ENCODE measurements at places on chromosomes 4 and X.

DNA sequence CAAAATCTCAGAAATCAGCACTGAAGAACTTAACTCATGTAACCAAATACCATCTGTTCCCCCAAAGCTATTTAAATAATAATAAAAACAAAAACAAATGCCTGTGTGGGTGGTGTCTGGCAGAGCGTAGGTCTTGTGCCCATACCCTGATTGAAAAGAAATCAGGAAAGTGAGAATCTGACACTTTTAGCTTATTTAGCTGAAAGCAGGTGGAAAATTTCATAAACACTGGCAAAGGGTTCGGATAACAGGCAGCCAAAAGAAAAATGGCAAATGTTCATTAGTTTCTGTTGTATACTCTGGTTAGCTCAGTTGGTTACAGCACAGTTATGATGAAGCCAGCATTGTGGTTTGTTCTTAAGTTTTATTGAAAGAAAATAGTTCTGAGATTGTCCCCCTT lies 48.3 kb downstream of the REPS2 start:
- no peak for DNase-seq

- DNase-seq: no peak
Observed at GRCh38 chrX:19256986-19257385, 86.7 kb upstream of the PDHA1 start.

DNA sequence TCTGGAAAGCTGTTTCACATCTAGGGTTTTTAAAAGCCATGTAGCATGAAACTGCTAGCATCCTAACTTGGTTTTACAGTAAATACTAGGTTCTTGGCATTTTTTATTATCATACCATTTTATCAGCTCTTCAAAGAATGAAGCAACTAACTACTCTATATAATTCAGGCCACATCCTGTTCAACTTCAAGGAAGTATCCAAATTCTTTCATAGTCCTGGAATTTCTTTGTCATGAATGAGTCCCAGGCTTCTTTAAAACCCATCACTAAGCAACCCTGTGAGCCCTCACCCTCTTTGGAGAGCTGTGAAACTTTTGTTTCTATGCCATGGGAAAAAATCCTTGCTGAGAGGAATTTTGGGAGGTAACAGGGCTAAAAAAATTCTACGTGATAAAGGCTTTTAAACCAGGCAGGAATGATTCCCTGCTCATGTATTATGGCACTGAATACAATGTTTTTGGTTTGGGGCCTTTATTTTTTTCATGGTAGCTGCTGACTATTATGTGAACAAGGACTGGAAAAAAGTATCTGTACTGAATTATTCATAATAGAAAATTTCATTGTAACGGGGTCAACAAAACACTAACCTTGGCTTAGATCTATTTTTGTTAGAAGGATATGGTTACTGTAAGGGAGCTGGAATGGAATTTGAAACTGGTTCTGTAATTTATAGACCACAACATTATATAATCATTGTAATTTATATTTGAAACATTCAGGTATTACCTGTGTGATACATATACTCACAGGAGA lies 164.9 kb downstream of the DCTD start:
- DNase-seq: no peak

DNA sequence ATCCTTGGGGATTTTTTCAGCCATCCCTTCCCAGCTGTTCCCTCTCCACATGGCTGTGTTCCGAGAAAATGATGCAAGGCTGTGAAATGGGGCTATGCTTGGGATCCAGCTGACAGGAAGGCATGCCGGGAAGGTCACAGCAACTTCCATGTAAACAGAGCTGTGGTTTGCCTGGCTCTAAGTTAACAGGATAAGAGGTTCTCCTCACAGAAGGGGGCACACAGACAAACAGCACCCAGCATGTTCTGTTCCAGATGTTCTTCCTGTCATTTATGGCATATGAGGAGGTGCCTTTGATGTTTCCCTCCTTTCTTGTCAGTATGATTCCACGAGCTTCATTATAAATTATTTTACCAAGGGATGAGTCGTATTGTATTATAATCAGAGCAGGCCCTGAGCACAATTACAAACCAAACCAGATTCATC lies 220.7 kb downstream of the ANTXR2 start:
- no peak for DNase-seq

GRCh38 chr4:186554914-186555827 lies at the start of gene MTNR1A:
Gene MTNR1A, minus strand, starts transcription at chr4:186555567. Its CDS starts 202 bp downstream, at chr4:186555365.
- no peak for DNase-seq

- no peak for DNase-seq
Observed at GRCh38 chrX:17829566-17829965, 31.5 kb downstream of the RAI2 start.

- no peak for DNase-seq
Observed at GRCh38 chr4:147201016-147201415, 255.4 kb upstream of the TTC29 start.

DNA sequence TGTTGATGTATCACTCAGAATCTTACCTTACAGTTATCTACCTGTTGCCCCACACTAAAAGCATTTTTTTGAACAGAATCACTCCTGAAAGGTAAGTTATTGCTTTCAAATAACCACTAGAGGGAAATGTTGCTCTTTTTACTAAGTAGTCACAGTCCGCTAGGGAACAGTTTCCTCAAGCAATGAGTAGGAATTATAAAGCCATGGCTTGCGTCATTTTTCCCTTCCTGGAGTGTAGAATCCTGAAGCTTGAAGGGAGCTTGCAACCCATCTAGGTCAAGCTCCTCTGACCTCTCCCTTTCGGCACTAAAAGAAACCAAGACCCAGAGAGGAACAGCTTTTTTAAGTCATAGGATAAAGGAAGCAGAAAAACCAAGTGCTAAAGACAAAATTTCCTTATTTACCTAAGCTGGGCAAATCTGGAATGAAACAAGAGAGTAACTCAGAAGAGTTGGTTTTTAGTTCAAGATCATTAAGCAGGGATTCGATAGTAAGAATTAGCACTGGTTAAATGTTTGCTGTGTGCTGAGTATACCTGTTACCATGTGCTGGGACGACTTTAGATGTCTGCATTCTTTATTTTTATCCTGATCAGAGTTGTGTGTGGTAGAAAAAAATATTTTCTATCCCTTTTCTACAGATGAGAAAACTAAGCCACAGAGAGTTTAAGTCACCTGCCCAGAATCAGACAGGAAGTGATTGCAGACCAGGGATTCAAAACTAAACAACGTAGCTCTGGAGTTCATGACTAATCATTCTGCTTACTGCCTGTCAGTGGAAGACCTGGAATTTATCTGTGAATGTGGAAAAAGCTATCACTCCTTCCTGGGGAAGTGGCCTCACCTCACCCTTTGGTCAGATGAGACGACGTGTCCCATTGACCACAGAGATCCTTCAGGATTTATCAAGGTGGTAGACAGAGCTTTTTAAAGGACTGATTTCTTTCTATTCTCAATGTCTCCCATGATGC lies 631.5 kb downstream of the RAB28 start:
- no peak for DNase-seq

GRCh38 chr4:10535912-10536311 lies 78.7 kb upstream of the ZNF518B start:
- no peak for DNase-seq

DNA sequence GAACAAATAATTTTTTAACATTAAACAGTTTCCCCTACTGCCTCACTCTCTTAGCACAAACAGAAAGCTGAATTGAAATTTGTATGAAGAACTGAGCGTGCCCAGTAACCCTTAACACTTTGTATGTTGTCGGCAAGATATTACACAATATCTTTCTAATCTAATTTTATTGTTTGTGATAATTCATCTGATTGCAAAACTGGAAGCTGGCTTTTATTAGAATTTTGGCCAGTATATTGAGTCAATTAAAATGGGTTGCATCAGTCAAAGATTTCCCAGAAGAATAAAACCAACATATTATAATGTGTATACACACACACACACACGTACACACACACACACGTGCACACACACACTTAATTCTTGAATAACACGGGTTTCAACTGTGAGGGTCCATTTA lies 2332.1 kb downstream of the PCDH7 start:
- DNase-seq: no peak

DNA sequence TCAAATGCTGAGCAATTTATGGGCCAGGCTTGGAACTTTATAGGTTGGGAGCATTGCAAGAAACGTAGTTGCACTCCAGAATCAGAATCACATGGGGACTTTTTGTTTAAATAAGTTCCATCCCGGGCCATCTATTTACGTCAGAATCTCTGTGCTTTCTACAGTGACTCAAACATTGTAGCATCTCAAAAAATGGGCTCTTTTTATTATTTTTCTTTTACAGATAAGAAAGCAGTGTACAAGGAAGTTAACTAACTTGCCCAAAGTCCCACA lies 10.2 kb downstream of the CC2D2A start:
- no peak for DNase-seq

- no peak for DNase-seq
Observed at GRCh38 chrX:56788229-56788628, 59.2 kb downstream of the NBDY start.

- no peak for DNase-seq
Observed at GRCh38 chrX:74906417-74906816, 18.8 kb downstream of the NEXMIF start.

- no peak for DNase-seq
Observed at GRCh38 chrX:40090961-40091360, 6.8 kb downstream of the BCOR start.

GRCh38 chr4:76208005-76208765 lies 5.4 kb downstream of the SCARB2 start:
- no peak for DNase-seq

DNA sequence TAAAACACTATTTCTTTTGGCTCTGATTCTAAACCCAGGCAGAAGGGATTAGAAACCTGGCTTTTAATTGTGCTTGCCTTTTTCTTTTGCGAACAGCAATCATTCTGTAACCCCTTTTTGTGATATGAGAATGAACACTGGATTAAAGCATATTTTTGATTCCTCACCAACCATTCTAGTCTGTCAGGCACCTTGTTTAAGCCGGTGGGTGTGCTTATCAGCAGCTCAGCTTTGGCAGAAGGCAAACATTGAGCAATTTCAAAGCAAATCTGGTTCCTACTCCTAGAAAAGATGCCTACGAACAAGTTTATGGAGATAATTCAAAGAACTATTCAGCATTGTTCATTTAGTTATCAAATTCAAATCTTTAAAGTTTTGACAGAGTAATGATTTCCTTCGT lies 265.1 kb upstream of the FAM241A start:
- DNase-seq: no peak

DNA sequence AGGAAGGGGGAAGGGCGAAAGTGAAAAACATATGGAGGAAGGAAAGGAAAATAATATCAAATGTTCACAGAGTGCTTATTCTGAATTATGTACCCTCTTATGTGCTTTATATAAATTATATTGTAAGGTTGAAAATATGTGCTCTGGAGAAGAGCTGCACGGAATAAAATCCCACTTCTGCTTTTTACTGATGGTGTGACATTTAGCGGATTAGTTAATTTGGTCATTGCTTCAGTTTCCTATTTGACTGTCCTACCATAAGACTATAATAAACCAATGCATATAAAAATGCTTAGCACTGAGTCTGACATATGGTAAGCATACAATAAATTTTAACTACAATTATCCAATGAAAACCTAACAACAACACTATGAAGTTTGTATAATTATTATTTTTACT lies 86.2 kb downstream of the NPFFR2 start:
- no peak for DNase-seq

DNA sequence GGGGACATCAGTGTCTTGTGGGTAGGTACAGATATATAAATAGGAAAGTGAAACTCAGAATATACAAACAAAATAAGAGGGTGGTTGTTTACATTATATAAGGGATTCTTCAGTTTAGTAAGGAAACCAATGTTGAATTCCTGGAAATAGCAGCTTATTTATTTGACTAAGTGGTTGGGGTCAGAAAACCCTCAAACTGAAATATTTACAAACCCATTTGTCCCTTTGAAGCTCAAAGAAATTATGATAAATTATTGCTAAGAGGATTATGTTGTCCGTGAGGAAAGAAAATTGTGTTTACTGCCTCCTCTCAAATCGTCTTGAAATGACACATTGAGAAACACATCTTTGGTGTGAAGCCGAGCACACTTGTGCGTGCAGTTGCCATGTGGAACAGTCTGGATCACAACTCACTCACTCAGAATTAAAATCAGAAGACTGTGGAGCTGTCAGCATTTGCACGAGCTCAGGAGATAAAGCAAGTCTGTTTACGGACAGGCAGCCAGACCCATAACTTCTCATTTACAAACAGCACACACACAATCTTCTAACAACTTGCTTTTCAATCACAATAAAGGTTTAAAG lies 46.8 kb upstream of the SETD7 start:
- no peak for DNase-seq

- no peak for DNase-seq
Observed at GRCh38 chr4:45241976-45242375, 515.6 kb upstream of the GNPDA2 start.

GRCh38 chr4:124423160-124423559 lies 289.4 kb downstream of the ANKRD50 start:
- DNase-seq: no peak

DNA sequence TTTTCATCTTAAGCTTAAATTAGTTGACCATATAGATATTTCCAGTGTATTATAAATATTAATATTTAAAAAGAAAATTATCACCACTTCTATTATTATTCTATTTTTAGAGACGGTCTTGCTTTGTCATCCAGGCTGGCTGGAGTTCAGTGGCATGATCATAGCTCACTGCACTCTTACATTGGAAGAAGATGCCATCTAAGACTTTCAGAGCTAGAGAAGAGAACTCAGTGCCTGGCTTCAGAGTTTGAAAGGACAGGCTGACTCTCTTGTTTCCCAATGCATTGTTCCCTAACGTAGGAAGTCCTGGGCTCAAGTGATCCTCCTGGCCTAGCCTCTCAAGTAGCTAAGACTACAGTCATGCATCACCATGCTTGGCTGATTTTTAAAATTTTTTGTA lies 75.9 kb downstream of the FIP1L1 start:
- DNase-seq: no peak

DNA sequence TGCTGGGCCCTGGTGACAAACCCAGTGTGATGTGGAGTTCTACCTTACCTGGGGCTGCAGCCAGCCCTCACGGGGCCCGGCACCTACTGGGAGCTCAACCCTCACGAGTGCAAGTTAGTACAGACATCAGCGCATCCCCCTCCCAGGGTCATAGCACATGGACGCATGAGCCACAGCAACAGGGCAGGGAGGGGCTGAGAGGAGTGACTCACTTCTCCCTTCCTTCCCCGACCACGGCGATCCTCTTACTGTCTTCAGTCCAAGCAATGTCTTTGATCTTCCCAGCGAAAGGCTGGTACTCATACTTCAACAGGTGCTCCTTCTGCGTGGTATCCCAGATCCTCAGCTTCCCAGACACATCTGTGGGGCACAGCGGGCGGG lies 17.8 kb downstream of the WDR1 start:
- DNase-seq: no peak

GRCh38 chr4:5162909-5163508 lies 111.7 kb downstream of the STK32B start:
- no peak for DNase-seq

- DNase-seq: no peak
Observed at GRCh38 chr4:127417885-127418535, 214.7 kb upstream of the INTU start.

DNA sequence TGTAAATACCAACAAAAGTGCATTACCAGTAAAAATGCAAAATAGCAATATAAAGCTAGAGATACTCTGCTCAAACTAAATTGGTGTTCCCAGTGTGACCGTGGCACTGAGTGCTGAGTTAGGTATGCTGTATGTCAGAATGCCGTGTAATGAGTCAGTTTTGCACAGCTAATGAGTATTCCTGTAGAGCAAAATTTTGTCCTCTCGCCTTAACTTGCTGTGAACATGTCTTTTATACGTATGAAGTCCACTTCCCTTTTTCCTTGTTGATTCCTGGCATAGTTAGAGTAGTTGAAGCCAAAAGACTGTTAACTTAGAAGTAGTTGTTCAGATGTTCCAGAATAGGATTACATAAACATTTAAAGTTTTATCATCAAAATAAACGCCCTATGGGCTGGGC lies 11.5 kb downstream of the DCLK2 start:
- no peak for DNase-seq

Data from stimulated activated CD8-positive, alpha-beta memory T cell treated with anti-CD3 and anti-CD28 coated beads, Interleukin-7, amount 100 ng/mL, for 24 hours (primary cell).